ENCODE measurements at places on chromosomes 11 and 22. TPM values are rescaled to one million over a fixed set of nuclear protein-coding genes. Genes with fewer than 3 reads are reported as not detected.

PTPN5 gene
- polyA plus RNA-seq, result not detected

OR8G5 gene
- polyA plus RNA-seq, result not detected

XKR3 gene
- polyA plus RNA-seq, result 0.60 TPM

ANKK1 gene
- polyA plus RNA-seq, result not detected

MFNG gene
- polyA plus RNA-seq, result 10.8 TPM

OVOL1 gene
- 30.0 TPM for polyA plus RNA-seq

NEFH gene
- polyA plus RNA-seq, result 1.2 TPM

RAB3IL1 gene
- 5.1 TPM for polyA plus RNA-seq

TMEM86A gene
- 2.3 TPM for polyA plus RNA-seq

SNX32 gene
- polyA plus RNA-seq, result 0.69 TPM

OR5A1 gene
- polyA plus RNA-seq, result not detected

DNA sequence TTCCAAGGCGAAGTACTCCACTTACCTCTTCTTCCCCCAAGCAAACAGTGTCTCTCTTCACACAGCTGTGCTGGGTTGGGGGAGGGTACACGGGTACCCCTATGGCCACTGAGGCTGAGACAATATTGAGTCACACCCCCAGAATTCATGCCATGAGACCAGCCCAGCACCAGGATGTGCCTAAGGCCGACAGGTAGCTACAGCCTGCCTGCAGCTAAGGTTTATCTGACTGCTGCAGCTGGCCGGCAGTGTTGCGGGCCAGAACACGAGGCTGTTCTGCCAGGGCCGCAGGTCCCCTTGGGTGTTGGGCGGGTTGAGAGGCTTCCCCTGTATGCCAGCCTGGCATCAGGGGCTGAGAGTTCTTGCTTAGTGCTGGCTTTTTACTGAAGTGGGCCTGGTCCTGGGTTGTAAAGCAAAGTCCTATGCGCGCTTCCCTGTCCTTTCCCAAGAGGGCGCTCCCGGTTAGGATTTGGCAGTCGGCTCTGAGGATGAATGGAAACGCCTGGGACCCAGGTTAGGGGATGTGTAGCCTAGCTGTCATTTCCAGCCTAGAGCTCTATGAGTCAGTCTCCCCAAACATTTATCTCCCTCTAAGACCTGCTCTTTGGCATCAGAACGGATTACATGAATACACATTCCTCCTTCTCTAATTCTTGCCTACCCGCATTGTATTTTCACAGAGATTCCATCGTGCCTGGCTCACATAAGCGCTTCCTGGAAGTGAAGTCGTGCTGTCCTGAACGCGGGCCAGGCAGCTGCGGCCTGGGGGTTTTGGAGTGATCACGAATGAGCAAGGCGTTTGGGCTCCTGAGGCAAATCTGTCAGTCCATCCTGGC, 7.1 kb downstream of the USP18 start:
- DNase-seq, result peak; percentile 84

DNA sequence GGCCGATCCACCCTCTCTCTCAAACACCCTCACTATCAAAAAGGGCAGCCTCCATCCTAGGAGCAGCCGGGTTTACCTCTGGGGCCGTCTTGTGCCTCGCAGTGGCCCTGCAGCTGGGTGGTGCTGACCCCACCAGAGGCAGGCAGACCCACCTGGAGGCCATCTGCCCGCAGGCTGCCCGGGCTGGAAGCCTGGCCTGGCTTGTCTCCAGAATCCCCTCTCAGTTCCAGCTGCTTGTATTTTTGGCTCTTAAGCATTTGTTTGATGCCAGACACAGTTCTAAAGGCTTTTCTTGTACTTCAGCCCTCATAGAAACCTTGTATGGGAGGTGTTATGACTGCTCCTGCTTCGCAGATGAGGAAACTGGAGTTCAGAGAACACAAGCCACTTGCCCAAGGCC, 4.2 kb upstream of the NFAM1 start:
- DNase-seq, result no peak

- no peak for DNase-seq
Measured at GRCh38 chr11:3834664-3835461, 5.9 kb downstream of the RHOG start.

DNA sequence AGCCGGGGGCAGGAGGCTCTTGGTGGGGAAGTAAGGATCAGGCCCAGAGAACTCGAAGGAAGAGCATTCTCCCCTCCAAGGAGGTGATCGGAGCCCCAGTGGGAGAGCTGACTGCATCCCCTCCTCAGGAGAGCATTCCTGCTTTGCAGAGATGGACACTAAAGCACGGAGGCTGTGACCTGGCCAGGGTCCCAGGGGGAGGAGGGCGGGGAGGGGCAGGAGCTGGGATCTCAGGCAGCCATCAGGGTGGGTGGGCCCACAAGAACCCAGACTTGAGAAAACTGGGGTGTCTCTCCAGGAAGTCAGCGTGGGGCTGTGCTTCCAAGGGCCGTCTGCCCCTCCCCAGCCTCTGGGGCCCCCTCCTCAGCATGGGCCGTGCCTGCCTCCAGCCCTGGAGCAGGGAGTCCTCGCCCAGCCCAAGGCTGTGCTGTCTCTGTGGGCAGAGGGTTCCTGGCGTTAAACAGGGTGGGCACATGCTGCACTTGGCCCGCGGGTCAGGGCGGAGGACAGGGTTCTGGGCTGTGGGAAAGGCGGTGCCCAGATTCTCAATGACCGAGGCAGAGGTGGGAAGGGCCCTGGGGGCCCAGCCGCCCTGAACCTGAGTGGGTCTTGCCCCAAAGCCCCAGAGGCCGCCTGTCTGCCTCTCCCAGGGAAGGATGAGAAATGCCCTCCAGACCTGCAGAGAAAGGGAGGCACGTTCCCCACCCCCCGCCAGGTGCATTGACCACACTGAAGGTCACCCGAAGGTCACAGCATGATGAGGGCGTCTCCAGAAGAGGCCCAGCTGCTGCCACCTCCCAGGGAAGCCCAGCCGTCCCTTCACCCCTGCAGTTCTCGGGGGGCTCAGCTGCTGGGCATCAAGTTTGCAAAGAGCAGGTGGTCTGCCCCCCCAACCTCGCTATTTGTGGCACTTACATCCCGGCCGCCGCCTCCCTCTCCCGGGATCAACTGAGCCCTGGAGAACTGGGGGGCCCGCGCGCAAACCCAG, 643 bp downstream of the CEND1 start:
- no peak for DNase-seq

GRCh38 chr11:94310191-94310875, 6.0 kb downstream of the IZUMO1R start:
- DNase-seq, result no peak

GRCh38 chr22:43310311-43310710, 32.9 kb downstream of the SCUBE1 start:
- no peak for DNase-seq

DNA sequence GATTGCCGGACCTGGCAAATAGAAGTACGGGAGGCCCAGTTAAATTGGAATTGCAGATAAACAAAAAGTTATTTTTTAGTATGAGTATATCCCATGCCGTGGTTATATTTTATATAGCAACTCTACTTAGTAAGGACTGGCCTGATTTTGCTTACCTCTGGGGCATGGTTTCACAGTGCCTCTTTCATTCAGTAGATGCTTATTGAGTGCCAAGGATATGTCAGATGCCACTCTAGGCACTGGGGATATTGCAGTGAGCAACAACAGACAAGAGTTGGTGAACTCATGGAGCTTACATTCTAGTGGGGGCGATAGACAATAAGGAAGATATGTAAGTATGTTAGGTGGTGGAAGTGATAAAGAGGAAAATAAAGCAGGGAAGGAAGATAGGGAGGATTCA, 112.2 kb downstream of the TEAD1 start:
- no peak for DNase-seq

GRCh38 chr11:92797874-92798273, 171.6 kb upstream of the MTNR1B start:
- DNase-seq, result no peak

- no peak for DNase-seq
Measured at GRCh38 chr22:49827853-49828598, at the start of gene BRD1. Gene BRD1, minus strand, starts transcription at chr22:49827873. Its CDS starts 3,556 bp downstream, at chr22:49824317.

DNA sequence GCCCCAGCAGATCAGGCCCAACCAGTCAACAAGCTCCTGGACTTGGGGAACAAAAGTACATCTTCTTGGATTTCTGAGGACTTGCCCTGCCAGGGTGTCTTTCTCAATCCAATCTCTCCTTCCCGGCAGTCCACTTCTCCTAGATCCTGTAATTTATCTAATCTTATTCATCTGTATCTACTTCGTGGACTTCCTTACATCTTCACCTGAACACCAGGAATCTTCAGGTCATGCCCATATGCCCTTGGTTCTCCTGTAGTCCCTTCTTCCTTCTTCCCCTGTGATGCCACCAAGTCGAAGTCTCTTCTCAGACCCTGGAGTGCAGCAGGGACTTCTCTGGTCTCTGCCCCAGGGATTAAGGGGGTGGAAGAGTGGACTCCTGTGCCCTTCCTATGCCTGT, 100.3 kb downstream of the ZNF280B start:
- DNase-seq, result no peak

- DNase-seq, result peak; percentile 65
Measured at GRCh38 chr11:299951-300735, 817 bp upstream of the IFITM5 start.

- DNase-seq, result no peak
Measured at GRCh38 chr22:45640291-45640940, 31.2 kb upstream of the ATXN10 start.

GRCh38 chr11:62922653-62923431, 1.7 kb upstream of the CHRM1 start:
- DNase-seq, result no peak

DNA sequence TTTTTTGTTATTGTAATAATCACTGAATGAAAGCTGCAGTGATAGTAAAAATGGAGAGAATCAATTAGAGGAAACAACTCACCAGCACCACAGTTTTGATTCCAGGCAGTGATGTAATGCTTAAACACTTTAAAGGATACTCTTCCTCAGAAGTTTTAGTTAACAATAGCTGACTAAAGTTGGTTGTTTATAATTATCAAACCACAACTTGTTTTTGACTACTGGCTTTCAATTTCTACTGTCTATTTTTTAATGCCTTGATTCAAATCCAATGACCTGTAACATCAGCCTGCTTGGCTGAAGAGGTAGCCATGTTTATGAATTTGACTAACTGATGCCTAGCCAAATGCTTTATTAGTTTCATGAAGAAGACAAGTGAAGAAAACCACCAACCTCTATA, 18.2 kb upstream of the CASP12 start:
- no peak for DNase-seq

DNA sequence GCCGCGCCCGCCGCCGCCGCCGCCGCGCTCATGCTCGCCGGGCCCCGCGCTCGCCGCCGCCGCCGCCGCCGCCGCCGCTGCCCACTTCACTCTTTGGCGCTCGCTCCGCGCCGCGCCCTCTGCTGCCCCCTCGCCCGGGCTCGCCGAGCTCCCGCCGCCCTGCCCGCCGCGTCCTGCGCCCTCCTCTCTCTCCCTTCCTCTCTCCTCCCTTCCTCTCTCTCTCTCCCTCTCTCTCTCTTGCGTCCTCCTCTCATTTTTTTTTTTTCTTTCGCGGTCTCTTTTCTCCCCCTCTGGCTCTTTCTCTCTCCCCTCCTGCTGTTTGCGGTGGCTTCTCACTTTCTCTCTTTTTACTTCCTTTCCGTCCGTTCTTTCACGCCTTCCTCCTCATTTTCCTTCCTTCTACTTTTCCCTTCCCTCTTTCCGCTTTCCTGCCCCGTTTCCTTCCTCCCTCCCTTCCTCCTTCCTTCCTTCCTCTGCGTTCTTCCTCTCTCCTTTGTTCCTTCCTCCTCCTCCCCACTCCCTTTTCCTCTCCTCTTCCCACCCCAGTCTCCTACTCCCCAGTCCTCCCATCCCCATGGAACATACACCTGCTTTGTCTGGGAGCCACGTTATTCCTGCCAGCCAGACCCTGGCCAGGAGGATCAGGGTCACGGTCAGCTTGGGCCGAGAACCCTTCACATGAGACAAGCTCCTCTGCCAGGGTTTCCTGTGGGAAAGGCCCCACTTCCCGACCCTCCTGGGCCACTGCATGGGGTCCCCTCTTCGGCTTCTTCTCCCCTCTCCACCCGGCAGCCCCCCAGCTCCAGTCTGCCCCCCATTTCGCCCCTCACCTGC, 19.3 kb upstream of the SHISAL1 start:
- DNase-seq, result peak; percentile 72

GRCh38 chr22:31120642-31121041, 2.1 kb upstream of the INPP5J start:
- no peak for DNase-seq

DNA sequence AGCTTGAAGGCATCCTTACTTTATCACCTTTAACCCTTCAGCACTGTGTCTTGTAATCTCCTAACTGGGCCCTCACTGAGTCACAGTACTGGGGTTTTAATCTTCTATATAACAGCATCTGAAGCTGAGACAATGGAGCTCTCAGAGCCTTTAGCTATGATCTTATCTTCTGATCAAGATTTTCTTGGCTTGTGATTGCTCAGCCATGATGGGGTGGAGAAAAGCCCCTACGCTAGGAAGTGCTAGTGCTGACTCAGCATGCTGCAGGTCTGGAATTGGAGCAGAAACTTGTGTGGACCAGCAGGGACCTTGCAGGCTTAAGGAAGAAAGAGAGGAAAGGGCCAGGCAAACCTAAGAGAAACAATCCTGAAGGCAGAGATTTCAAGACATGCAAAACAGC, 71.7 kb upstream of the EED start:
- DNase-seq, result no peak

All from sigmoid colon (tissue), 7 donors.